Stimulated activated CD8-positive, alpha-beta memory T cell treated with anti-CD3 and anti-CD28 coated beads, Interleukin-7, amount 100 ng/mL, for 1 hour (primary cell): ENCODE measurements at places on chromosomes 7 and 10.

- no peak for DNase-seq
These were observed 2.1 kb downstream of the SP8 start for GRCh38 chr7:20784388-20785156.

DNA sequence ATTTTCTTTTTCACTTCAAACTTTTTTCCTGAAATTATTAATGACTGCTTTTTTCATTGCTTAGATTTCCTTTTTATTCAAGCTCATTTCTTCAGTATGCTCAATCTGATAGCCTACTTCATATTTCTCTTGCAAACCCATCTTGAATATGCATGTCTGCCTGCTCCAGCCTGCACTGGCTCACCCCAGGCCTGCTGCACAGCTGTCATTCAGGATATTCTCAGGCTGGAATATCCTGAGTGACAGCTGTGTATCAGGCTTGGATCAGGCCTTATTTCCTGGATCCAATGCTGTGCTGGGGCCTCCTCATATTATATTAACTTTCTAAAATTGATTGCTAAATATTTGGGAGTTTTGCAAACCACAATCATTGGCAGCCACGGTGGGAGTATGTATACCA is 120.2 kb upstream of the TNS3 start:
- no peak for DNase-seq

GRCh38 chr7:91557789-91558404 is 293.7 kb downstream of the FZD1 start:
- no peak for DNase-seq

DNA sequence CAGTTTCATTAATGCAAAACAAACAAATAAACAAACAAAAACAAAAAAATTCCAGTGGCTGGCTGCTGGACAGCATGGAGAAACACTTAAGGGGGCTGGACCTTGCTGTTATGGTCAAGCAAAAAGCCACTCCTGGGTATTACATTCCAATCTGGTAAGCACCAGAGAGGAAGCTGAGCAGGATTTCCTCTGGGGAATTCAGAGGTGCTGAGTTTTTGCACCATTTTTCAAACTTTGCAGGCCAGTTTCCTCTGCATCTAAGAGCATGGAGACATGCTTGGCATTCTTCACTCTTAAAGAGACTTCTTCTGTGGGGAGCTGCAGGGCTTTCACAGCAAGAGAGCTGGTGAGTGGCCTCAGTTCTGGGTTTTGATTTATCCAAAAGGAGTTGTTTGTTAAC is 84.5 kb downstream of the FZD1 start:
- DNase-seq, result no peak

- DNase-seq, result no peak
These were observed 85.0 kb downstream of the EMX2 start for GRCh38 chr10:117627561-117627960.

GRCh38 chr10:128964100-128964403 is 503.0 kb upstream of the MGMT start:
- no peak for DNase-seq

DNA sequence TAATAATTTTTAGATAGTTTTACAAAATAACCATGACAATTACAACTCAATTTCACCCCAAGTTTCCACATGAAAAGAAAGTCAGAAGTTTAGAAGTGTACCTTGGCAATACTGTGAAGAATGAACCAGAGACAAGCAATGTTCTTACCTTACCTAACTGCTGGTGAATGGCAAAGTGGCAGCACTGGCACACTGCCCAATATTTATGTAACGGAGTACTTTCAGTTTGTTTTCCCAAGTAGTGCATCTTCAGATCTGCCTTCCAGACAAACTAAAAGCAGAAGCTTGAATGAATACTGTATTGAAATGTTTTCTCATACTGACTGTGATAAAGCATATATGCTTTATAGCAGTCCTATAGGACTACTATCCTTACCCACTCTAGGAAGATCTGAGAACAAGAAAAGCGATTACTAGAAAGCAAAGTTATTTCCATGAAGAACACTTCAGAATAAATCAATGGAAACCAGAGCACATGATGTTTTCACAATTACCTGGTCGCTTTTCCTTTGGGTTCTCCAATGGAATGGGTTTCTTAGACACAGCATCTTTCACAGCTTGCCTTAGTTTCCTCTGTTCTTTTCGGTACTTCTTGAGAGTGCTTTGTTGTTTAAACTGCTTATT is 1.5 kb downstream of the NOC3L start:
- no peak for DNase-seq

DNA sequence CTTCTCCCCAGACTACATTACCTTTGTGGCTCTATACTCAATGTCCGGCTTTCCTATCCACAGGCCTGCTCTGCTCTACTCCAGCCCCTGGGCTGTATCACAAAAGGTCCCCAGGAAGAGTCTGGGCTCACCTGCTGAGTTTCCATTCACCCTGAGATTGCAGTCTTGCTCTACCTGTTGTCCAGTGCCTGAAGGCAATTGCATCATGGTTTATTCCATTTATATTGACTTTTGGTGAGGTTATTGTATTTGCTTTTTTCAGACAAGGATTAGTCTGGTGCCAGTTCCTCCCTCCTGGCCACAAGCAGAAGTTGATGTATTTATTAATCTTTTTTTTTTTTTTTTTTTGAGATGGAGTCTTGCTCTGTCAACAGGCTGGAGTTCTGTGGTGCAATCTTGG is 273.1 kb downstream of the XPNPEP1 start:
- DNase-seq, result no peak

GRCh38 chr10:117541909-117542705 is 439 bp upstream of the EMX2 start:
- no peak for DNase-seq

GRCh38 chr7:12210179-12211053 is 678 bp upstream of the TMEM106B start:
- DNase-seq, result no peak

DNA sequence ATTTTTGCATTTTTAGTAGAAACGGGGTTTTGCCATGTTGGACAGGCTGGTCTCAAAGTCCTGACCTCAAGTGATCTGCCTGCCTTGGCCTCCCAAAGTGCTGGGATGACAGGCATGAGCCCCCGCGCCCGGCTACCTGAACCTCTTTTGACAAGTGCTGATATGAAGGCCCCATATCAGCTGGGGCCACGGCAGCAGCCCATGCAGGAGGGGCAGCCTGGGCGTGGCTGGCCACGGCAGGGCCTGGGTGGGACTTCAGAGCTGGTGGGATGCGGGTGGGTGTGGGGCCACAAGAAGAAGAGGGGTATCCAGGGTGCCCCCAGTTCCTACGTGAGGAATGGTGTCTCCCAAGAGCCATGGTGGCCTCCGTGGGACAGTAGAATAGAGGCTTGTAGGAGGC is 6.9 kb downstream of the LRRC27 start:
- DNase-seq, result no peak

GRCh38 chr7:109322833-109323232 is 753.2 kb downstream of the DNAJB9 start:
- DNase-seq, result no peak

GRCh38 chr10:96402417-96403305 is 43.9 kb upstream of the OPALIN start:
- DNase-seq, result no peak

DNA sequence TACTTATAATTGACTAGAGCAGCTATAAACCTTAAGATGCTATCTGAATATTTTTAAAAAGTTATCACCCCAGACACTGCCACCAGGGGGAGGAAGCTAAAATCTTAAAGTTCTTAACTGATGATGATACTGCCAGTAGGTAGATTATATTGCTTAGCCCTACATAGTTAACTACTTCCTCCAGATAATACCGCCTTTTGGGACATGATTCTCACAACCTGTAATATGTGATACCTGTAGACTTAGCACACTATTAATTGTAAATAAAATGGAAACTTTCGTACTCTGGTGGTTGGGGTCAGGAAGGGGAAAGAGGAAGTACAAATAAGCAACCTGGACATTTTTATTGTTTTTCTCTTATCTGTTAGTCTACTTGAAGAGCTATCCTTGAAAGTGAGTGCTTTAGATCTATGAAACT is 268.9 kb downstream of the ADK start:
- no peak for DNase-seq

DNA sequence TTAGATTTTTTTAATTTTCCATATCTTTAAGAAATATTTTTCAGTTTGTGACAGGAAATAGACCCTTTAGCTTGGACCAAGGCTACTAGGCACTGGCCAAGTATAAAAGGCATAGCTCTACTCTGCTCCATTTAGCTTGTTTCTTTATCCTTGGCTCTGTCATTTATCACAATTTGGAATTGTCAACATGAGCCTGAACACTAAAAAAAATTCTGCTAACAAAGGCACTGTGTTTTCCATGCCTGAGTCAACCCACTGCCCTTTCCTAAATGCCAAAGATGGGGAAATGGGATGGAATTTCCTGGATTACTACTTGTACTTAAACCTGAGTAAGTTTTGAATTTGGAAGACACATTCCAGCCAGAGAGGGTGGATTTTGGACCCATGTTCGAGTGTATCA is 128.4 kb downstream of the NSUN6 start:
- DNase-seq, result no peak

- DNase-seq, result no peak
These were observed 89.0 kb upstream of the PHYHIPL start for GRCh38 chr10:59087486-59087885.

DNA sequence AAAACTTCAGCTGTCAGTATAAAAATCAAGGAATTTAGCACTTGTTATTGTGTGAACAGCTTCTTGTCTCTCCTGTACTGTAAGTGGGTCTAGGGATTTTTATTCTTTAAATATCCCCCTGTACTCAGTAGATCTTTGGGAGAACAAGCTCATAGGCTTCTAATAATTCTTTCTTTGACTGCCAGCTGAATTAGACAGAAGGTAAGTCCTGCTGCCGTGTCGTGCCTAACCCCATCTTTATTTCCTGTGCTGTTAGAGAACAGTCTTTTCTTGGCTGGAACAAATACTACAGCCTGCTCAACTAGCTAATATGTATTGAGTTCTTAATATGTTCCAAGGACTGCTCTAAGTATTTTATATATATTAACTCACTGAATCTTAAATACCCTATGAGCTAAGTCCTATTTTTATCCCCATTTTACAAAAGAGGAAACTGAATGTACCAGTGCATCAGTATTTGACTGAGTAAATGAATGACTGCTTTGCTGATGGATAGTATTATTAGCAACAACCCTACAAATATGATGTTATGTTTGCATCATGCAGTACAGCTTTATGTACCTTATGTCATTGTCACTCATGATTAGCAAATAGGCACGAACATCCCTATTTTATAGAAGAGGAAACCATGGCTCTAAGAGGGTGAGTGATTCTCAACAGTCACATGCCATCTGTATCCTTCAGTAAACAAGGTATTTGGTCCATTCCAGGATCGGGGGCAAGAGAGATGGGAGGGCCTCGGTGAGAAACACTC is 5.5 kb upstream of the DUSP5 start:
- no peak for DNase-seq

- no peak for DNase-seq
These were observed 72.8 kb downstream of the SHOC2 start for GRCh38 chr10:110992006-110992800.

DNA sequence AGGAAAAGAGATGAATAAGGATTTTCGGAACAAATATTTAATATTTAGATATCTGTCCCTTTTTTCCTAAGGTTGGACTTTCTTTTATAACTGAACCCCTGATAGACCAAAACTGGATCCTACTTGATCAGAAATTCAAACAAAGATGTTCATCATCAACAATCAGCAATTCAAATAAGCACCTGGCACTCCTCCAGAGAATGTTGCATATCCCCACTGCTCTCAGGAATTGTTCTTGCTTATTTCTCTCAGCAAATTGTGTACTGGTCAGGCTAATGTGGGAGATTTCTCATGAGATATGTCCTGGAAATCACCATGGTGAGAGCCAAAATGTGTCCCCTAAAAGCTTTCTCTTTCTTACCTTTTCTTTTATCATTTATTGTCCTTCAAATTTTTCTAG is 40.3 kb upstream of the LHFPL3 start:
- DNase-seq, result no peak

DNA sequence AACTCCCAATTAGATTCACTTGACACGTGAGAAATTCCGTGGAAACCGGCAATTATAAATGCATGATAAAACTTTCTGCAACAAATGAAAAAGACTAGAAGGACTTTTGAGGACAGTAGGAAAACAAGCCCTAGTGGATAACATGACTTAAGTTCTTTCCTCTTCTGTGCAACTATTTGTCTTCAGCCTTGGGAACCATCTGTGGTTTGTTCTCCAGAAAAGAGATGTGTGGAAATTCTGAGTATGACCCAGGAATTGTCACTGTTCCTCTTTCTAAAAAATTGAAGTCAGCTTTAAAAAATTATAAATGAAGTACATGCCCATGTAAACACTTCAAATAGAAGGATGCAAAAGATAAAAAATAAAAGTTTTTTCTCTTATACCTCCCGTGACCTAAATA is 128.6 kb upstream of the SVIL start:
- no peak for DNase-seq

DNA sequence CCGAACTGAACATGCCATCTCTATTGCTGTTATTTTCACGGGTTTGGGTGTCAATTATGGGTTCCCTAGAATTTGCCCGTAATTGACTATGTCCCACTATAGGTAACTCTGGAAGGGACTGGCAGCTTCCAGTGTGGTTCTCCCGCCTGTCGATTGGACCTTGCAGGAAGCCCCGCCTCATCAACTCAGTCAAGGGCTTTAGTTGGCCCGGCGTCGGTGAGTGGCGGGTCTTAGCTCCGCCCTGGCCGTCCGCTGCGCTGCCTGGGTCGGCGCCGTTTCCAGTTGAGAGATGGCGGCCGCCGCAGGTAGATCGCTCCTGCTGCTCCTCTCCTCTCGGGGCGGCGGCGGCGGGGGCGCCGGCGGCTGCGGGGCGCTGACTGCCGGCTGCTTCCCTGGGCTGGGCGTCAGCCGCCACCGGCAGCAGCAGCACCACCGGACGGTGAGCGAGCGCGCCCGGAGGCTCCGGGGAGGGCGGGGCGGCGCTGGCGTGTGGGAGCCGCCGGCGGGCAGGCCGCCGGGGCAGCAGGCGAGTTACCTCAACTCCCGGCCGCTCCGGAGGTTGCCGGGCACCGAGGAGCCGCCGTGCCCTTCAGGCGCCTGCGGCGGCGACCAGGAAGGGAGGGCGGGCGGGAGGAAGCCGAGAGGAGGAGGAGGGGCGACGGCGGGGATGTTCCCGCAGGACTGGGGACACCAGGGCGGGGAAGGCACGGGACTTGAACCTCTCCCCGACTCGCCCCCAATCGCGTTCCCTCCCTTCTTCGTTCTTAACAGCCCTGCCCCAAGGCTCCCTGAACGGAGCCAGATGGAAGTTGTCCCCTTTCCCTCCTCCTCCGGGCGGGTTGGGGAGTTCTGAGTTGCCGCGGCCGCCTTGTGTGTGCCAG is at the start of gene MCU:
Gene MCU (plus strand): TSS at position 281 of the 881 bp plus-strand sequence. CDS start 9 bp downstream, at position 290.
- peak; percentile 85 for DNase-seq

DNA sequence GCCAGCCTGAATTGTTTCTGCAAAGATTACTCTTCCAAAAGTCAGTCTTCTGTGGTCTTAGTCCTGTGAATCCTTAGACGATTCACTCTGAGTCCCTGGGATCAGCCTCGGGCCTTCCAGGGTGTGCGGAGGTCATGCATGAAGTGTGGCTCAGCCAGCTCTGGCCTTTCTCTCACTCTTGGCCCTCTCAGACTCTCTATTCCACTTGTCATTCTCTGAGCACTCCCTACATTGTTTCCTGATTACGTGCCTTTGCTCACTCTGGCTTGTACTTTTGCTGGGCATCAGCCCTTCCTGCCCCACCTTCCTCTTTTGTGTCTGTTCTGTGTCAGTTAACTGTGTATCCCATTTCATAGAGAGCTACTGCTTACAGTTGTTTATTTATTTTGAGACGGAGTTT is 36.0 kb downstream of the CCNY start:
- no peak for DNase-seq

- DNase-seq, result no peak
These were observed 97.6 kb downstream of the LYZL1 start for GRCh38 chr10:29386342-29386999.

- no peak for DNase-seq
These were observed 417 bp downstream of the RFC2 start for GRCh38 chr7:74253835-74254128.

- no peak for DNase-seq
These were observed 174.4 kb upstream of the ADARB2 start for GRCh38 chr10:1911771-1912170.
